ENCODE measurements at places on chromosomes 7 and 10.

DNA sequence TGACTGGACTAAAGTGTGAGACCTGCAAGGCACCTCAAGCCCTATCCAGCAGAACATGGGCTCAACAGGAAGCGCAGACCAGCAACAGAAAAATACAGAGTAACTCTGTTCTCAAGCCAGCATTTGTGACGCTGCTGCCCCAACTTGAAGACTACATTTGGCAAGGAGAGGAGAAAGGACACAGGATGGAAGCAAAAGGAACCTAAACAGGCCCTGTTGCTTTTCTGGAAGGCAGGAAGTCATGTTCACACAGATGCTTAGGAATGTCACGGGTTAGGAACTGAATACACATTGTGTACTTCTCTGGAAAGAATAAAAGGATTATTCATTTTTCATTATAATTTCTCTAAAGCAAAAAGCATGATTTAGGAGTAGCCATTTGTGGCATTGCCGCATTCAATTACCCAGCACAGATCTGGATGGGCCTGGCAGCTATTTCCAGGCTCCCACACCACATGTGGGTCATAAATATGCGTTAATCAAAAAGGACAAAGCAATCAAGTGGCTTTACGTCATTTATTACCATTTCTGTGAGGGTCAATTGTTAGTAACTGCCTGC, 19.8 kb upstream of the TOMM7 start:
- DNase-seq, result no peak

- no peak for DNase-seq
Observed at GRCh38 chr10:42351745-42352144, 286.6 kb downstream of the ZNF33B start.

- DNase-seq, result no peak
Observed at GRCh38 chr10:93383562-93383981, 98.6 kb downstream of the MYOF start.

GRCh38 chr10:58384544-58384998, 639 bp upstream of the TFAM start:
- no peak for DNase-seq

- no peak for DNase-seq
Observed at GRCh38 chr7:137987968-137988367, 13.9 kb downstream of the CREB3L2 start.

GRCh38 chr7:149191851-149192250, 3.5 kb upstream of the ZNF282 start:
- DNase-seq, result no peak

GRCh38 chr7:155357573-155358041, 59.9 kb downstream of the INSIG1 start:
- no peak for DNase-seq

GRCh38 chr7:28297801-28298459, 114.4 kb upstream of the CREB5 start:
- no peak for DNase-seq

DNA sequence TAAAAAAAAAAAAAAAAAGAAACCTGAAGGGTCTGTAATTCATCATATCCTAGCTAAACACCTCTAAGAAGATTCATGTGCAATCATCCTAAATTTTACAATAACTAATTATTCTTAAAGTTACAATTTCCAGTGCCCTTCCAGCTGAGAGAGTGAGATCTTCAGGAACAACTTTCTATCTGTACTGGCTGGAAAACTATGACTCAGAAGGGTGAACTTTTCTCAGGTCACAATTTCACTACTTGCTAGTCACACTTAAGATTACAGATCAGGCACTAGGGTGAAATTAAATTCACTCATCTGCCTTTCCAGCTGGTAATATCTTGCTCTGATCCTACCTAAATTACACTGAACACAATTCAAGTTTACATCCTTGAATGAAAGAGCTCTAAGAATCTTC, 158.8 kb downstream of the ANK3 start:
- DNase-seq, result no peak

- DNase-seq, result no peak
Observed at GRCh38 chr7:75652788-75653187, 86.0 kb downstream of the HIP1 start.

- DNase-seq, result no peak
Observed at GRCh38 chr10:123573236-123574108, 92.7 kb upstream of the GPR26 start.

DNA sequence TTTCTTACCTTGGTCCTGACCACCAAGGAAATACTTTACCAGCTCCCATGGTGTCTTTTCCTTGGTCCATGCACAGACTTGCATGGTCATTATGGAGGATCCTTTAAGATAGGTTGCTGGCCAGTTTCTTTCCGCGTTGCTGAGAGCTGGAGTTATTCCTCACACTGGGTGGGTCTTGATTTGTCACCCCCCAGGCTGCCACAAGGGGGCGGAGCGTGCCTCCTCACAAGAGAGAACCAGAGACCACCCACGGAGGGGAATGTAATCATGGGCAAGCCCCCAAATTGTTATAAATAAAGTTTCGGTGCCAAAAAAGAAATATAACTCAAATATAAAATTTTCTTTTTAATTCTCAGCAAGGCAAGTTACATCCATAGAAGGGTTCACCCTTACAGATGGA, 10.5 kb upstream of the TRIM24 start:
- DNase-seq, result peak; percentile 16

DNA sequence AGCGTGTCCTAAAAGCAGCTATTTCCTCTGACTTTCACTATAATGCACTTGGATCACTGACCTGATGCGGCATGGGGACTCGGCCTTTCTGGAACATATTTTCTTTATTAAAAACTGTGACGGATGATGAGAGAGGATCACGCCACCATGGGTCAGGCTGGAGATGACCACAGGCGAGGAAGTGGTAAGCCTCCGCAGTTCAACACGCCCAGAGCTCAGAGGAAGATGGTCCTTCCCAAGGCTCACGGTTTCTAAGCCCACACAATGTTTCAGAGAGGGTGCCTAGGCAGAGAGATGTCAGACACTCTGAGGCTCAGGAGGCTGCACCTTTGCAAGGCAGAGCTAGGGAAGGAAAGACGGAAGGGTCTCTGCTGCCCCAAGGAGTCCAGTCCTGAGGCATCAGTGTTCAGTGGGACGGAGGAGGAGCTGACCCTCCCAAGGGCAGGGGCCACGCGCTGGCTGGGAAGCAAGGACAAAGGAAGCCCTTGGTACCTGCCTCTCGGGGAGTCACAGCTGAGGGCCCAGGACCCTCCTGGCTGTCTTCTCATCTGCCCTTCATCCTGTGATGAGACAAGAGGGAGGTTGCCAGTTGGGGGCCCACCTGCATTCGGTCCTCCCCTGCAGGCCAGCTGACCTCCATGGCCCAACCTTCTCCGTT, 9.5 kb downstream of the CHST15 start:
- no peak for DNase-seq

DNA sequence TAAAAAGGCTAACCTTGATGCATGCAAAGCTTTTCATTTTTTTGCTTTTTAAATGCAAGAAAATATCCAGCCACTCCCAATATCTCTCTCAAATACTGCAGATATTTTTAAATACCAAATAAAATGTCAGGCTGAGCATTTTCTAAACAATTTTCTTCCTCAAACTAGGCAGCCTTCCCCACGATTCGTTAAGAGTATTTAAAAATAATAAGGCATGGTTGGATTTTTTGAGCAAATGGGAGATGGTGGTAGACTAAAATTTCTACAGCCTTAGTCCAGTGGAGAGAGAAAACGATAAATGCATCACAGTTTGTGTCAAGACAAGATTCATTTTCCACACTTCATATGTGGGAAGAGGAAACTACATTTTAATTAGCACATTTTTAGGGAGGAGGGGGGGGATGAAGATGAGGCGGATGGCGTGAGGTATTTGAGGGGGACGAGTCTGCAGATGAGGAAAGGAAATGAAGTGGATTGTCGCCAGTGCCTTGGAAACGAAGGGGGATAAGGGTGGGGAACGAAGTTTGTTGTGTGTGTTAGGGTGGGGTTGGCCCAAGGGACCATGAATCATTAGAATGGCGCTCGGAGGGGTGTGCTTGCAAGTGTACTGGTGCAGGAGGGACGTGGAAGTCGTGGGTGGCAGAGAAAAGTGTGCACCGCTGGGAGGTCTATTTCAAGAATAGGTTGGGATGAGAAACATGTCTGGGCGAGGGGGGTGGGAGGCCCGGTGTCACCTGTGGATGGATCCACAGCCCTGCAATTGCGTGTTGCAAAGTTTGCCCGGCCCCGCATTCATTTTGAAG, 1.2 kb upstream of the ADD3 start:
- DNase-seq, result no peak

DNA sequence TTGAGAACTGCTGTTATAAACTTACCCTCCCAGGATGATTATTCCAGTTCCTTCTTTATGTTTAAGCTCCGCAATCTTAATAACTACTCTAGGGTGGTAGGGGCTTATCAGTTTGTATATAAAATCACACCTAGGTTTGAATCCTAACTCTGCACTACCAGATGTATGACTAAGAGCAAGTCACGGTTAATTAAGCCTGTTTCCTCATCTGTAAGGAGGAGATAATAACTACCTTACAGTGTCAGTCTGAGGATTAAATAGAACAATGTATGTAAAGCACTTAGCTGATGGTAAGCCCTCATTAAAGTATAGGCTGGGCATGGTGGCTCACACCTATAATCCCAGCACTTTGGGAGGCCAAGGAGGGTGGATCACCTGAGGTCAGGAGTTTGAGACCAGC, 9.2 kb downstream of the DNA2 start:
- DNase-seq, result no peak

GRCh38 chr7:38169847-38170246, 8.2 kb upstream of the STARD3NL start:
- no peak for DNase-seq

DNA sequence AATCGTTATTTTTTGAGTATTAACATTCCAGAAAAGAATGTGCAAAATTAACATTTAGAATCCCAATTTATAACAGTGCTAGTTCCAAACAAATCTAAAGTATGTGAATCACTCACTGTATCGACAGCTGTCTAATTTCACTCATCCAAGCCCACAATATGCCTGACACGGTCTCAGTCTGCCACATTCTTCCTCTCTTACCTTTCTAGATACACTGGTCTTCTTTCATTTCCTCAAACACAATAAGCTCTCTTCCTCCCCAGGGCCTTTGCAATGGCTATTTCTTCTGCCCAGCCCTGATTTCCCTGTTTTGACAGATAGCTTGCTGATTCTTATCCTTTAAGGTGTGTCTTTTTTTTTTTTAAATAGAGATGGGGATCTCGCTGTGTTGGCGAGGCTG, 48.8 kb downstream of the UBE2H start:
- DNase-seq, result no peak

DNA sequence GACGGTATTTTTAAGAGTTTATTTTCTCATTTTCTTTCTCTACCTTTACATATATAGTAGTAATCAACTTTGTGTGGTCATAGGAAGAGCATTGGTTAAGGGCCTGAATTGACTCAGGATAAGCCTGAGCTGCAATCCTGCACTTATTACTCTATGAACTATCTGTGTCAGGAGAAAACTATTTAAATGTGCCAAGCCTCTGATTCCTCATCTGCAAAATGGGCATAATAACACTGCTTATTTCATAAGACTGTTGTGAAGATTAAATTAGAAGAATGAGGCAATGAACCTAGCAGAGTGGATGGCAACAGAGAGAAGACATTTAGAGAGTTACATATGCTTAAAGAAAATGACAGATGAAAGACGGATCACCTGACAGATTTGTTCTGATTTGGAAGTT, 175.5 kb downstream of the RELN start:
- DNase-seq, result no peak

- peak; percentile 34 for DNase-seq
Observed at GRCh38 chr7:134605978-134606923, 40.4 kb upstream of the BPGM start.

GRCh38 chr10:102408728-102409603, 9.6 kb downstream of the PSD start:
- peak; percentile 67 for DNase-seq

- DNase-seq, result no peak
Observed at GRCh38 chr7:126696256-126697038, 556.3 kb downstream of the GRM8 start.

DNA sequence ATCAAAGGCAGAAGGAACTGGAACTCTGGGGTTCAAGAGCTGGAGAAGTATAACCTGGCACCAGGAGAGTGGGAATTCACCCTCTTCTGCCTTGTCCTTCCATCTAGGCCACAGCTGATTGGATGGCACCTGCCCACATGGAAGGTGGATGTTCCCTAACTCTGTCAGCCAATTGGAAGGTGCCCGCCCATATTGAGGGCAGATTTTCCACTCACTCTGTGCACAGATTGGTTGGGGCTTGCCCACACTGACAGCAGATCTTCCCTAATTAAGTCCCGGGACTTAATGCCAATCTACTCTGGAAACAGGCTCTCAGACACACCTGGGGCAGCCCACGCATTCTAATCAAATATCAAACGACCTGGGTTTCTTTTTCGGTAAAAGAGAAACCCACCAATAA, 1142.3 kb upstream of the CELF2 start:
- DNase-seq, result no peak

DNA sequence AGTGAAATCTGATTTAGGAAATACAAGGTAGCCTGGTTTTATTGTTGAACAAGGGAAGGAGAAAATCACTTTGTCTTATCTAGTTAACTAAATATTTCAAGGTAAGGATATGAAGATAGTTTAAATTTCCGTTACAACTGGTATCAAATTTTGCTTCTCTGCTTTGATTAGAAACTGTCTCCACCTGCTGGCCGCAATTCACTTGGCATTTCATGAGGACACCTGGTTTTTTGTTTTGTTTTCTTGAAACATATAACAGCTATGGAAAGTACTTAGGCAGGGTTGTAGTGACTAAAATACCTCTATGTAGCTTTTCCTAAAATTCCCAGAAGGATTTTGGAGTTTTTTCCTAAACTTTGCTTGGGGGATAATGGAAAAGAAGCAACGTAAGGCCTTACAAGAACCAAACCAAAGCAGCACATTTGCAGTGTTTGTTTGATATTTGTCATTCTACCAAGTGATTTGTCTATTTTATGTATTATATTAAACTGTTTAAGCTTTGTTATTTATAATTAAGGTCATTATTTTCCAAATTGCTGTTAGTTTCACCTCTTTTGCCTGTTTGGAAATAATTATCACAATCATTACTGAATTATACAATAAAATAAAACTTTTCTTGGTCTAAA, 73.6 kb downstream of the AHCYL2 start:
- DNase-seq, result peak; percentile 32

DNA sequence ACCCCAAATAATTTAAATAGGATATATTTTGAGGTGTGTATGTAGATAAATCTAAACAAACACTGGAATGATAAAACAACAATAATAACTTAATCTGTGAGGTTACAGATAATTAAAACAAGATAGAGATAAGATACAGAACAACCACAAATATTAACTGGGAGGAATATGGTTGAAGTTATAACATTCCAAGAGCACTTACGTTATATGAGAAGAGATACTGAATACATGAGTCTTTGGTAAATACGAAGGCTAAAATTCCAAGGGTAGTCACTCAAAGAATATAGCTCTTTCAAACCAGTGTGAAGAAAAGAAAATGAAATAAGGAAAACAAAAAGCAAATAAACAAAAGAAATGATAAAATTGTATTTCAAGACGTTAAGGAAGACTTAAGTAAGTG, 76.0 kb upstream of the MYO3A start:
- DNase-seq, result no peak

Data from T-helper 1 cell (primary cell).